ENCODE measurements at places on chromosomes 1 and 21. TPM values are rescaled to one million over a fixed set of nuclear protein-coding genes. Genes with fewer than 3 reads are reported as not detected.

The TMEM125 gene
- total RNA-seq = 0.44 TPM

The SLC37A1 gene
- 22.5 TPM for total RNA-seq

The ASCL5 gene
- not detected for total RNA-seq

The TMPRSS15 gene
- total RNA-seq = 0.13 TPM

DNA sequence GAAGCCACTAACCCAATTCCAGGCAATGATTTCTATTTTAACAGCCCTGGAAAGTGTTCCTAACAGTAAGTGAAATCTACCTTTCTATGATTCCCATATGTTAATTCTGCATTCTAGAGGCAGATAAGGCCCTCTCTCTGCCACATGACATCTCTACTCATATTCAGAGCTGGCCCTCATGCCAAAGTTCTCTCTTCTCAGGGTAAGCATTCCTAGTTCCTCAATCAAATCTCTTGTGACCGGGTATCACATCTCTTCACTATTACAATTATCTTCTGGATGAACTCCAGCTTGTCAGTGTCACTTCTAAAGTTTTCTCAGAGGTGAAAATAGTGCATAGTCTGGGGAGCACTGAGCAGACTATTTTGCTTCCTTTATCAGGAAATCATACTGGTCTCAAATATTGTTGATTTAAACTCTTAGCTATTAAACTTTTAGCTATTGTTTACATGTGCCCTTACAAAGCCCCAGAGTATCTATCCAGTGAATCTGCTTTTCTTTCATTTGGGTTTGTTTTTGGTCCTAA lies 66.4 kb upstream of the TNFSF18 start:
- peak; percentile 4 for DNase-seq

GRCh38 chr1:145906954-145907753 lies 2.7 kb downstream of the ITGA10 start:
- DNase-seq = no peak

GRCh38 chr1:14120895-14121294 lies 420.9 kb downstream of the PRDM2 start:
- no peak for DNase-seq

- DNase-seq = no peak
Observed at GRCh38 chr1:53766831-53767405, 28.0 kb upstream of the GLIS1 start.

All from OCI-LY7 (cell line).